Heart left ventricle (tissue), 16 donors: ENCODE measurements at places on chromosomes 16 and 17.

DNA sequence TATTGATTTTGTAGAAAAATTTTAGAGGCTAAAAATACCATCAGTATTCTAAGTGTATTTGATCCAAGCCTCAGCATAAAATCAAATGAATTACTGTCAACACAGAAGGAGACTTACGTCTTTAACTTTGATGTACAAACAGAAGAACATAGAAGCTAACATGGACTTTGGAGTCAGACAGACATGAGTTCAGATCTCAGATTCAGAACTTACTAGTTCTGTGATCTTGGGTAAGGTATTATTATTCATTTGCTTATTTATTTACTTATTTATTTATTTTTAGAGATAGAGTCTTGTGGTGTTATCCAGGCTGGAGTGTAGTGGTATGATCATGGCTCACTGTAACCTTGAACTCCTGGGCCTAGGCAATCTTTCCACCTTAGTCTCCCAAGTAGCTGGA is 4.0 kb upstream of the SLFN12L start:
- DNase-seq: no peak

DNA sequence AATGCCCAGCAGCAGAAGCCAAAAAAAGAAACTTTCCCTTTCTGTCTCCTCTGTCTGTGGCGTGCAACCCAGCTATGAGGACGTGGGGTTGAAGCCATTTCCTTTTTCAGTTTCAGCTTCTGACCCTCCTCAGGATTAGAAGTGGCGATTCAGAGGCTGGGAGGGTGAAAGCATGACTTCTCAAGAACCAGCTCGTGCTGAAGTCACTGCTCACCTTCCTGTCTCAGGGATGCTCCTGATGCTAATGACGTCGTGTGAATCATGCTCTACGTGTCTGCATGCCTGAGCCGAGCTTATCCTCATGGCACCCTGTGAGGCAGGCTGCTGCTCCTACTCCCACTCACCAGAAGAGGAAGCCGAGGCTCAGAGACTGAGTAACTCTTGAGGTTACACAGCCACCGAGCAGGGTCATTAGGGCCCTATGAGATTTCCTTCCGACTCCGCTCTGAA is 5.7 kb upstream of the LPO start:
- DNase-seq: no peak

DNA sequence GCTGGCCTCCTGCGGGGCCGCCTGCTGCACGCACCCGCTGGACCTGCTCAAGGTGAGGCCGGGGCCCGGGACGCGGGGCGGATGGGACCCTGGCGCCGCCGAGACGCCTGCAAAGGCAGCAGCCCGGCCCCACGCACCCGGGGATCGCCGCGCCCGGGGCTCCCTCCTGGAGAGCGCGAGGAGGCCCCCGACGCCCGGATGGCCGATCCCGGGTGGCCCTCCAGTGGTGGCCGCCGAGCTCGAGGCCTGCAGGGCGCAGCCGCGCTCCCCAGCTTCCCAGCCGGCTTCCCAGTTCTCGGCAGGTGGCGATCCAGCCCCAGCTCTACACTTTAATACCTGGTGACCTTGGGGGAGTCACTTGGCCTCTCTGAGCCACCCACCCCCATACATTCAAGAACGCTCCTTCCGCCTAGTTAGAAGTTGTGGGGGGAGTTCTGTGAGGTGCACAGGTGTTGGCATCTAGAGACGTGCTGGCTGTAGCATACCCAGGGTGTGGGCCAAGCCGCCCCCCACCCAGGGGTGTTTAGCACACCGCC is 452 bp downstream of the SLC25A10 start:
- DNase-seq: no peak

DNA sequence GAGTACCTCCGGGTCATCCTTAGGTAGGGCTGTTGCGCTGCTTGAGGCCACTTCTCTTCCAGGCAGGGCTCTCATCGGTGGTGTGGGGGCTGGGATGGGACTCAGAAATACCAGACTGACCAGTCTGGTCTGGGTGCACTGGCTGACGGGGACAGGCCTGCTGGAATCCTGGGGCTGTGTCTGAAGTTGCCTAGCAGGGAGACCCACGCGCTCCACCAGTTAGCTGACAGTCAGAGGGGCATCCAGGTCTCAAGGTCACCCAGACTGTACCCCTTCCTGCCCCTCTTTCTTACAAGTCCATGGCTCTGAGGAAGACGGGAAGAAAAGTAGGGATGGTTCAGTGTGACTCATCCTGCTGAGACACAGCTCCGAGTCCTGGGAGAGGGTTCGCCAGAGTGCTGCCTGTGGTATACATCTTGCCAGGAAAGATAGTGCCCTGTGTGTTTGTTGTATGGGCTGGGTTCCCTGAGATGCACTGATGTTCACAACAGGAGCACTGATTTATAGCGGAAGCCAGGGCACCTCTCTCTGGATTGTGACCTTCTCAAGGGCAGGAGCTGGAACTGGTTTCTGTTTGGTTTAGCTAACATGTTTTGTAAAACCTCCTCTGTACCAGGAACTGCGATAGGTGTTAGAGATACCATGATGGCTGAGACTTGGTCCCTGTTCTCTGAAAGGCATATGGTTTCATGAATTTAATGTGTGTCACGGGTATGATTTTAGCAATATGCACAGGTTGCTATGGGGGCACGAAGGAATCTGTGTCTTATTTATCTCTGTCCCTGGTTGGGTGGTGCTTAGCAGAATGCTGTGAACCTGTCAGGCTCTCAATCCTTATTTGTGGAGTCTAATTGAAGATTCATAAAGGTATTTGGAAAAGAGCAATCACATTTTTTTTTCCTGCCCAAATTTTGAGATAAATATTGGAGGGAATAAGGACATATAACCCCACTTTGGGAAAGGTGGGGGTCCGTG is 97.5 kb downstream of the OR1D5 start:
- no peak for DNase-seq

DNA sequence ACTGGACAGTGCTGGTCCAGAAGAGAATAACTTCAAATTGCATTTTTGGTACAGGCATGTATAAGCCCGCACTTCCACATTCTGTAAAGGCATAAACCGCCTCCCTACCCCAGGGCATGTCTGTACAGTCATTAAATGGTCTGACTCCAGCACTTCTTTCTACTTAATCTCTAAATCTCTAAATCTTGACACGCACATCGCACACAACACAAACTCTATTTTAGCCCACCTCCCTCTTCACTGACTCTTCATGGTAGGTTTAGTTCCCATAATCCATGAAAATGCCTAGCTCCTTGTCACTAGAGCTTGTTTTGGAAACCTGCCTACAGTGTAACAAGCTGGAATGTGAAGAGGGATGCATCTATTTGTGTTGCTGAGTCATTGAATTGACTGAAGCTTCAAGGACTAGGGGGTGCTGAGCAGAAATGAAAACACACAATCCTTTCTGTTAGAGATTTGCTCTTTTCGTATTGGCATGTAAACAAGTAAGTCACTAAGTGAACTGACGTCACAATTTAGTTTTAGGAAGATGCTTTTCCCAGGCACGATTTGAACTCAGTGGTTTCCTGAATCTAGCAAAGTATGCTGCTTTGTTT is 1.6 kb upstream of the DUSP14 start:
- no peak for DNase-seq

DNA sequence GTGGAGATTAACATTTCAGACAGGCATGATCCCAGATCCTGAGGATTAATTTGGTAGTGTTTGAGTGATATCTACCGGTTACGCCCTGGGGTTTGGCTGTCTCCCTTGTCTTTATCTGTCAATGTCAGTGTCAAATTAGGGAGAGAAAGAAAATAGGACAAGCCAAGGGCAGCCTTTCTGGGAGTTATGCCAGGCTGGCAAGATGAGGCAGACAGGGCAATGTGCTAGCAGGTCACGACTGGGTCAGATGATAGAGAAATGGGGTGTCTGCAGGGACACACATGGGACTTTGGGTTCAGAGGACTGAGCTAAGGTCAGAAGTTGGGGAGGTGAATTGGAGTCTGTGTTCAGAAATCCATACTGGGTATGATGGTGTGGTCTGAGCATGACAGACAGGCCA is 27.4 kb upstream of the LYRM9 start:
- DNase-seq: peak; percentile 63

GRCh38 chr17:44001461-44001920 is 2.9 kb upstream of the NAGS start:
- no peak for DNase-seq

DNA sequence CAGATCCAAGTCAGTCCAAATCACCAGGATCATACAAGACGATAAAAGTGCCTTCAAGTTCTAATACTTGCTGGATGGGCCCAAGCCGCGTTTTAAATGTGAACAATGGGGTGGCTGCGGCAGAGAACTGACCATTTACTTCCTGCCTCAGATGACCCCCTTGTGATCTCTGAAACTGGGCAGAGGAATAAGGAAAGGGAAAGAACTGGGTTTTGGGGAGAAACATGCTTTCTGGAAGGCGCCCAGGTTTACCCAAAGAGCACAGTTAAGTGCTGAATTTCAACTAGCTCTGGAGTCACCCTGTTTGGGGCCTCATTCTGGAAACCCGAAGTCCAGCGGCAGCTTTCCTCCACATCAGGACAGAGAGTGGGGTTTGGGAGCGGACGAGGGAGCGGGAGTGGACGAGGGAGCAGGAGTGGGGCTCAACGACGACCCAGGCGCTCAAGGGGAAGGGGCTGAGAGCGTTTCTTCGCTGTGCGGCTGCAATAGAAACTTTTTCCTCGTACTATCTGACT is 1.6 kb downstream of the FAM20A start:
- DNase-seq: no peak

DNA sequence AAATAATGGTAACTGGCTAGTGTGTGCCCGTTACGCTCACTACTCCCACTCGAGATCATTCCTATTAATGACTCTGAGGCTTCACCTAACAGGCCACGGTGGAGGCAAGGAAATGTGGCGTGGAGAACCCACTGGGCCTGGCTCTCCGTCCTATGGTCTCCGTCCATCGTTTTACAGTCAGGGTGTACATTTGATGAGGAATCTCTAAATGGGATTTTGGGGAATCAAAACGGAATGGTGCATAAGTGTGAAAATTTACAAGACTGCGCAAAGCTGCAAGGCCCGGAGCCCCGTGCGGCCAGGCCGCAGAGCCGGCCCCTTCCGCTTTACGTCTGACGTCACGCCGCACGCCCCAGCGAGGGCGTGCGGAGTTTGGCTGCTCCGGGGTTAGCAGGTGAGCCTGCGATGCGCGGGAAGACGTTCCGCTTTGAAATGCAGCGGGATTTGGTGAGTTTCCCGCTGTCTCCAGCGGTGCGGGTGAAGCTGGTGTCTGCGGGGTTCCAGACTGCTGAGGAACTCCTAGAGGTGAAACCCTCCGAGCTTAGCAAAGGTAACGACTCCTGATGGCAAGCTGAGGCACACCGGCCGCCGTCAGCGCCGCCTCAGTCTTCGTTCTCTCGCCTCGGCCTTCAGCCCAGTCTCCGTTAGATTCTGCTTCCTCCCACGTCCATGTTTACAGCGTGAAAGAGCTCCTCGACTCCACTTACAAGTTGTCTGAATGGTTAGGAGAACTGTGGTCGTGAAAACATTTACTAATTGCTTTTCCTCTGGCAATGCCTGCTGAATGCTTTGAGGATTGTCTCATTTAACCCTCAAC is at the start of gene RAD51C:
Gene RAD51C, plus strand, starts transcription at position 364 of the 817 bp plus-strand sequence. Its CDS starts 42 bp downstream, at position 406.
- peak; percentile 90 for DNase-seq

DNA sequence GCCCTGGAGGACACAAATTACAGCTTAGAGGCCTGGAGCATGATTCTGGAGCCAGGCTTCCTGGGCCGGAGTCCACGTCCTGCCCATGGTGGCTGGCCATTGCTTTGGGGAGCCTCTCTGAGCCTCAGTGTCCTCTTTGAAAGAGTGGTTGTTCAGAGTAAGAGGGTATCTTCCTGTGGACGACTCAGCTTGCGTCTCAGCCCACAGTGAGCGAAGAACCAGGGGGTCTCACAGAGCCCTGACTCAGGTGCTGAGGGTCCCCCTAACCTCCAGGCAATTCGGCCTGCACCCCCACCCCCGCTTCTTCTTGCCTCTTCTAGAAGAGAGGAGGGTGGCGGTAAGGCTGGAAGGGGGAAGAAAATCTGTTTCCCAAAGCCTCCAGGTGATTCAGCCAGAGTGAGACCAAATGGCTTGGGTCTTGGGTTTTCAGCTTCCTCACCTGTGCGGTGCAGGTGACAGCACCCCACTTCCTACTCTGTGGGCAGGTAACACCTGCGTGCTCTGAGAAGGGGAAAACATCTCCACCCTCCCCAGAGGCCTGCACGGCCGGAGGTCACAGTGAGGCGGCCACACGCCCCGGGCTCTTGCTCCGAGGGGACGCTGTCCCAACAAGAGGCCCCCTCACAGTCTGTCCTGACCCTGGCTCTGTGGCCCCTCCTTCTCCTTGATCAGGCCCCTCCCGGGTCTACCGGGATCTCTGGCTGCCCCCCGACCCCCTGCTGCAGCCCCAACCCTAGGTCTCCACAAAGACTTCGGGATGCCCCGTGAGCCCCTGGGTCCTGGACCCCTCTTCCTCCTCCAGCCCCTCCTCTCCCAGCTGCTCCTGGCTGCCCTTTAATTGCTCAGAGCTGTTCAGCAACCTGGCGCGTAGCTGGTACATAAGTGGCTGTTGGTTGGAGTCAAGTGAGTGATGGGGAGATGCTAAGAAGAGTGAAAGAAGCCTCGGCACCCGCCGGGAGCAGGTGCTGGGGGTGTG is 119.2 kb downstream of the METRNL start:
- DNase-seq: no peak

GRCh38 chr17:76154292-76154691 is 13.2 kb upstream of the FOXJ1 start:
- DNase-seq: no peak

DNA sequence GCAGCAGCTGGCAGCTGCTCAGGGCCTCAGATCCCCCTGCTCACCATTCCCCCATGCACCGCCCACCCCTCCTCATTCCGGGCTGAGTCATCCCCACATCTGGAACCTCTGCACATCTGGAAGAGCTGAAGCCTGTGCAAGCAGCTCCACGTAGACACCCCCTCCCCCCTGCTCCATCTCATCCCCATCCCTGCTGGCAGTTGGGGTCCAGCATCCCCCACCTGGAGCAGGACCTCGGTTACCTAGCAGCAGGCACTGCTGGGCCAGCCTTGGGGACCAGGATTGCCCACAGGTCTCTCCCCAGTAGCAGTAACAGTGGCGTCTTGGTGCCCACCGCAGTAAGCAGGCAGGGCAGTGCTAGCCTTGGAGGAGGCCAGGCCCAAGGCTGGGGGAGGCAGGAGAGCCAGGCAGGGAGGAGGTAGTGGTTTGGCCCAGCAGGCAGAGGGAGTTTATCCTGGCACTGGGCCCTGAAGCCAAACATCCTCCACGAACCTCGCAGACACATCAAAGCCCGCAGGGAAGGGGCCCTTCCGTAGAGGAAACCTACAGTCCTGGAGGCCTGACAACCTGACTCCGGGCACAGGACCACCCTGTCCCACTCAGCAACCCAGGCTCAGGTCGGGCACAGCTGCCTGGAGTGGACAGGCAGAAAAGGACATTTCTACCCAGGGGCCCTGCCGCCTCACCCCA is 7.7 kb upstream of the TMEM92 start:
- peak; percentile 58 for DNase-seq

GRCh38 chr16:53712065-53712464 is 8.1 kb downstream of the FTO start:
- DNase-seq: no peak
